ENCODE measurements at places on chromosomes 12 and 14.

DNA sequence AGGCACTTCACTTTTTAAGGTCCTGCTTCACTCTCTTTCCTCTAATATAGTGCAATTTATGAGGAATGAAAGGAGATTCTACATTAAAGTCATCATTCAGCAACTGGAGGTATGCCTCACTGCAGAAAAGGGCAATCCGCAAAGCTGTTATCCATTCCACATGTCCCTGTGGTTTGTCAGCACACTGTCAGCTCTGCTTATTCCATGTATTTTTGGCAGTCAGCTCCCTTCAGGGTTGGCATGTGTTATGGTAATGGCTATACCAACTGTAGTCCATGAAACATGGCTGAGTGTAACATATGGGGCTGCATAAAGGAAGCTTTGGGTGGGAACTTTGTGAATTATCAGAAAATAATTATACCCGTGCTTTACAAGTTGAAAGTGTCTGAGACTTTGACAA, 154.1 kb downstream of the GALC start:
- no peak for DNase-seq

DNA sequence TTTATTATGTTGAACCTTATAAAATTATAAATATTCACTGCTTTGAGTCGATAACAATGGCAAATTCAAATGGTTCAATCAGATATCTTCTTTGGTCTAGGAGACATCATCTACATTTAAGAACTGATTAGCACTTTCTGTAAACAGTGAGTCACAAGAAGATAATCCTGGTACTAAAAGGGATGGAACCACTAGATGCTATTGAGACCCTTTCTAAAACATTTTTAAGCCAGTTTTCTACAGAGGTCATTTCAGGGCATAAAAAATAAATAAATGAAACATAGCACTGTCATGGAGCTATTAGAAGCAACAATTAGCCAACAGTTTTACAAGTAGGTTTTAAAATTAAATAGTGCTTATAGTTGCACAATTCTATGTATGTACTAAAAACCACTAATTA, 212.2 kb downstream of the DUSP6 start:
- DNase-seq = no peak

DNA sequence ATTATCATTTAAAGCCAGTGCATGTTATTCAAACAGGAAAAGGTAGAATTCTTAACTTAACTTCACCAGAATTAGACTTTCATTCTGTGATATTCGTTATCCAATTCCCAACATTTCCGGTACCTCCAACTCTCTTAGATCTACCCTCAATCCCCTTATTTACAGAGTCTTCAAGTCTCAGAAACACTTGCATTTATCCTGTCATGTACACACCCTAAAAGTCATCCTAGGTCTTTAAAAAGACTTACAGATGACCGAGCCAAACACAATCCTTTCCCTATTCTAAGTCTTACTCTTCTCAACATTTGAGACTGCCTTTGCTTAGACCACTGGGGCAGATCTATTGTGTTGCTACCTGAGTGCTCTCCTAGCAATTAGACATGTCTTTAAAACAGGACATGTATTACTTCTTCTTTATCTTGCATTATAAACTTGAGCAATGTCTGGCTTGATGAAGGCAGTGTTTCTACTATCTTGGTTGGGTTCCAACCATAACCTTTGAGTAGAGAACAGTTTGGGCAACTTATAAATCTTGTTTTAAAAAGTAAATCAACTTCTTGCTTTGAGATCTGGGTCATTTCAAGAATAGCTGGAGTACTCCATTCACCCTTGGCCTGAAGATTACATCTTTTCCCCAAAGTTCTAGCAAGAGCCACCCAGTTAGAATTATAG, 140.6 kb upstream of the PLEKHG7 start:
- no peak for DNase-seq

DNA sequence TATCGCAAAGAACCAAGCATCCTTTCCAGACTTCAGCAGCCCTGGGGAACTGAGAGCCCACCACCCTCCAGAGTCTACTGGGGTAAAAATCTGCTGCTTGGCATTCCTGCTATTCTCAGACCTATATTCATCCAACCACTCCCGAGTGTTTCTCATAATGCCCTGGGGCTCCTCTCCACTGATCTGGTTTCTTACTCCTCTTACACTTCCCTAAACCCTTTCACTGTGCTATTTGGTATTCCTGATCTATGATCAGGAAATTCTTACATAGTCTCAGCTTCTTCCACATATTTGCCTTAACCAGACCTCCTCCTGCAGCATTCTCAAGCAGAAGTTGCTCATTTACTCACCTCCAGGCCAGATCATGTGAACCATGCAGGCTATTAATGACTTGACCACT, 82.4 kb downstream of the SYT10 start:
- no peak for DNase-seq

GRCh38 chr12:49568442-49569162, 660 bp upstream of the MCRS1 start:
- DNase-seq = no peak

DNA sequence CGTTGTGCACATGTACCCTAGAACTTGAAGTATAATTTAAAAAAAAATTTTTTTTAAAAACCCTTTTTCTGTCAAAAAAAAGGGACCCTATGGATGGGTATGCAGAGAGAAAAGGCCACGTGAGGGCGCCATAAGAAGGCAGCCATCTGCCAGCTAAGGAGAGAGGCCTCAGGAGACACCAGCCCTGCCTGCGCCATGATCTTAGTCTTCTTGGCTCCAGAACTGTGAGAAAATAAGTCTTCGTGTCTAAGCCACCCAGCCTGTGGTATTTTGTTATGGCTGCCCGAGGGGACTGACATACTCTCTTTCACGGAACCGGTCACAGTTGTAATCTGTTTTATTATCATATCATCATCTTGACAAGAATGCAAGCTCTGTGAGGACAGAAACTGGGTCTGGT, 174.8 kb downstream of the EFCAB11 start:
- no peak for DNase-seq

DNA sequence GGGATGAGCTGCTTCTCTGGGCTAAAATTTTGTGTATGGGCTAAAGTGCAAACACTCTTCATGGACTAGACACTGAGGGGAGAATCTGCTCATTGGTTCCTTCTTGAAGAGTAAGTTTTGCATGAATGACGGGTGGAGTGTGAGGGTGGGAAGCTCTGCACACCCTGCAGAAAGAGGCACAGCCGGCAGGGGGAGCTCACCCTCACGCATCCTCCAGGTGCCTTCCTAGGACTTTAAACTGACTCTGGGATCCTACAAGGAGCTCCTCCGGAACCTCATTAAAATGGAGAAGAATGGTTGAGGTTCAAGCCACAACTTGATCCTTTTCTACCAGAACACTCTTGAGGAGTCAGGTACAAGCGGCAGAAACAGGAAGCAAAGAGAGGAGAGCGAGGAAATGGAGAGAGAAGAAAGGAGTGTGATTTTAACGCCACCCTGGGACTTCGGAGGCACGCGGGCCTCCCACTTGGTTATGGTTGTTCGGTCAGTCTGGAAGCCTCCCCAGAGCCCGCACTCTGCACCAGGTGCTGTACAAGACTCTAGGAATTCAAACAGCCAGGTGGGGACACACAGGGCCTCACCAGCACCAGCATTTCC, 87.5 kb downstream of the SETD3 start:
- DNase-seq = no peak

GRCh38 chr12:109680264-109681005, 33.2 kb upstream of the FAM222A start:
- no peak for DNase-seq

GRCh38 chr12:124752437-124753227, 111.0 kb downstream of the SCARB1 start:
- no peak for DNase-seq

DNA sequence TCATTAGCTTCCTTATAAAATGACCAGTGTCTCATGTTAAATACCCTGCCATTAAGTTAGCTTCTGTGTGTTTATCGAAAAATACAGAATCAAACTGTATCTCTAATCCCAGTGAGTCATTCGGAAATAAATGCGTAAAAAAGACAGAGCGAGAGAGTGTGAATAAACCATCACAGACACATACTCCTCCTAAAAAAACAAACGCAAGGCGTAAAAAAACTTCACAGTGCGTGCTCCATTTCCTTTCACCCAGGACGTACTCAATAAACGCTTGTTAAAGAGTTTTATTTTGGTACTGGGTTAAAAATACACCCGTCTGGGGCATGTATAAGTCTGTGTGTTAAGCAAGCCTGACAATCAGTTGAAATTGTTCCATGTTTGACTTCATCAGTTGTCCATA, 58.8 kb upstream of the ISM2 start:
- no peak for DNase-seq

DNA sequence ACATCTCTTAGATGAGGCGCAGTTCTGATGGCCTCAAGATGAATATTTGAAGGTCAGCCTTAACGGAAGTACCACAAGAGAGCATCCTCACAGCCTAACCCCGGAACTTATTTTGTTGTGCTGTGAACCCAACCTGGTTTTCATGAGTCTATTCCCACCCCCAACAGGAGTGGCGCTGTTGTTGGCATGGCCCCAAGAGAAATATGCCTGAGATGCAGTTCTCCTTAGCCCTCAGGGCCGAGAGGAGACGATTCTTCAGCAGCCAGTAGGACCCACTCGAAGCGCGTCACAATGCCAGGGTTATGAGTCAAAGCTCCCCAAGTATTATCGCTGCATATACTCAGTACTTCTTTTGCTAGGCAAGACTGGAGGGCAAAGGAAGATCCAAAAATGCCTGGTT, 24.5 kb upstream of the BCL11B start:
- DNase-seq = no peak

DNA sequence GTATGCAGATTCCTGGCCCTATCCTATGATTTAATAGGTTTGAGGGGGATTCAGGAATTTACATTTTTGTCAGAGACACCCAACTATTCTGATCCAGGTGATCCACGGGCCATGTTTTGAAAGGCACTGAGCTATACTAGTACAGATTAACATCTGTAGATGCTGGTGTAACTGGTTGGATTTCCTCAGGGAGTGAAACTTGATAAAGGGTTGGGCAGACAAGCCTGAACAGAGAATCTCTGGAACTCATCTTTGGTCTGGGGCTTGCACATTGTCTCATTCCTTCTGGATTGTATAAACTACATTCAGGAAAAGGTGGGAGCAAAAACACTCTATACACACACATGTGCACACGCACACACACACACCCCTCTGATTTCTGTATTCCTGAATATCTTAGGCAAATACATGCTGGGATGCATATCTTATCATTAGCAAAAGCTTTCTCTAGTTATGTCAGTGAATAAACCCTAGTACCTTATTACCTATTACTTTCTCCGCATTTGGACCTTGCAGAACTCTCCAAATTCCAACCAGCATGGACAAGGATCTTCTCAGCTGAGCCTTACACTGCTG, 104.6 kb downstream of the SLC38A1 start:
- DNase-seq = no peak

DNA sequence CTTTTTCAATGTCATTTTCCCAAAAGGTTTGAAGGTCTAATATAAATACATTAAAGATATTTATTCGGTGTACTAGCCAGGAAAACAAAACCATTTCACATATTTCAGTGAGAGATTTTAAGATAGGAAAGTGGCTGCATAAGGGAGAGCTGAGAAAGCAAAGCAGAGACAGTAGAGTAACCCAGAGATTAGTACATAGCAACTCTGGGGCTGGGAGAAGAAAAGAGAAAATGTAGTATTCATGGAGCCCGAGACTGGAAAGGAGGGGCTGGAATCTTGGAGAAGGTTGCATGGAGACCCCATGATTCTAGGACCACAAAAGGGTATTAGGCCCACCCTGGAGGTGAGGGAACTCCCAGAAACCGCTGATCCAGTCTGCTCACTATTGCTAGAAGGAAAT, 236.9 kb downstream of the PAWR start:
- DNase-seq = no peak

- DNase-seq = no peak
These were observed 24.9 kb downstream of the PSMC1 start for GRCh38 chr14:90281261-90281660.

GRCh38 chr14:101174522-101174838, 271.0 kb upstream of the RTL1 start:
- DNase-seq = no peak

DNA sequence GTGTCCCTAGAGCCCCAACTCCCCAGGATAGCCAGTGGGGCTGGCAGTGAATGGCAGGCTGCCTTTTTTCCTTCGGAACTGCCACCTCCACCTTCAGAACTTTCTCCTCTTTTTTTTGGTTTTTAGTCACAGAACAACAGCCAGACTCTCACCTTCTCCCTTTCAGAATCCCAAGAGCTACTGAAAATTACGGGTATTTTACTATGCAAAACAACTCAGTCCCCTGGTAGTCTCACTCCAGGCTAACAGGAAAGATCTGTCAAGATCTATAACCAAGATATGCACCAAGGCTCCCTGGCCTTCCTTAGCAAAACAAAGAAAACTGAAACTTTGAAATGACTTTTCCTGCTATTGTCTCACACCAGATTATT, 12.5 kb downstream of the PLEKHG6 start:
- DNase-seq = no peak

DNA sequence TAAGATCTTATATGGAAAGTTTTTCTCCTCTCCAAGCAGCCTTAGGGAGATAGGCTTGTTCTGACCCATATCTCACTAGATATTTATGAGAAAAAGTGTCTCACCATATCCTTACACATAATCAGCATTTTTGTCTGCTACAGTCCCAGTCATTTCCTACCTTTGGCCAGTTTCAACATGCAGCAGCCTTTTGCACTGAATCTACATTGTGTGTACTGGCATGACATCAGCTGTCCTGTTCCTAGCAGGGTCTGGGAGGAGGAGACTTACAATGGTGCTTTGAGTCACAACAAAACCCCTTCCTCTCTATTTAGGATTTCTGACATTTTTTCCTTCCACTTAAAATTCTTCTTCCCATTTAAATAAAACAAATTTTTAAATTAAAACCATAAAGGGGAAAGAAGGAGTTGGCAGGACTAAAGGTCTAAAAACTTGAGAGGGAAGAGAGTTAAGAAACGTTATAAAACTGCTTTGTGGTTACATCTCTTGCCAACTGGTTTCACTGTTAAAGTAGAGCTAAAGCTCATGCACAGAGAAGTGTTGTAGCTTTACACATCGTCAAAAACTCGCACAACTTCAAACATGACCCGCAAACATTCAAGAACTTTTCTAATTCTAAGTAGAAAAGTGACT, 53.3 kb upstream of the CERS5 start:
- DNase-seq = no peak

All from stimulated activated CD4-positive, alpha-beta T cell treated with anti-CD3 and anti-CD28 coated beads, Interleukin-12 subunit alpha, Interleukin-12 subunit beta, amount 100 ng/mL, for 24 hours (primary cell).